Lung (tissue), 17 donors: ENCODE measurements at places on chromosomes 4 and X. TPM values are rescaled to one million over a fixed set of nuclear protein-coding genes. Genes with fewer than 3 reads are reported as not detected.

- H3K36me3 ChIP-seq, result no peaks in the 10 kb centered on the region
- no peaks in the 10 kb centered on the region for H3K27me3 ChIP-seq
- no peak overlapping the region for H3K27ac ChIP-seq
- no peak for DNase-seq
- H3K4me3 ChIP-seq, result no peak overlapping the region
These were observed 2068.9 kb downstream of the PCDH7 start for GRCh38 chr4:32789026-32789608.

DNA sequence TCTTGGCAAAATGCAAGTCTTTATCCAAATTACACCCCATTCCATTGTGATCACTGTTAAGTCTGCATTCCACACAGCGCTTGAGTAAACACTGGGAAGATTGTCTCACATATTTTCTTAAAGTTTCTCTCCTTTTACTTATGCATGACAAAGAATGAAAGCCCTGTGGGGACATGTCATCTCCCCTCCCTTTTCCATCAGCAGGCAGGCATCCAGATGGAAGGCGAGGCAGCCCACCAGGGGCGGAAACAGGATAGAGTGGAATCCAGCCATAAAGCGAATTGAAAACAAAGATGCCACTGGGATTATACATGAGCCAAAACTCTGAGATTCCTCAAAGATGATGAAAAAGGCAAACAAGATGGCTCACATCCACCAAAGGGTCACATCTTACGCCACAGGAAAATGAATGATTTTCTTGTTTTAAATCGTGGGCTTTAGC is 78.2 kb downstream of the AFAP1 start:
- H3K4me3 ChIP-seq, result no peak overlapping the region
- H3K4me1 ChIP-seq, result peaks cover 20% of the 10 kb centered on the region

- no peak overlapping the region for H3K27ac ChIP-seq
- peaks cover 23% of the 10 kb centered on the region for H3K4me1 ChIP-seq
- H3K4me3 ChIP-seq, result no peak overlapping the region
- no peaks in the 10 kb centered on the region for H3K27me3 ChIP-seq
- H3K36me3 ChIP-seq, result no peaks in the 10 kb centered on the region
- peak; percentile 25 for DNase-seq
These were observed 22.5 kb downstream of the RWDD4 start for GRCh38 chr4:183636503-183636902.

DNA sequence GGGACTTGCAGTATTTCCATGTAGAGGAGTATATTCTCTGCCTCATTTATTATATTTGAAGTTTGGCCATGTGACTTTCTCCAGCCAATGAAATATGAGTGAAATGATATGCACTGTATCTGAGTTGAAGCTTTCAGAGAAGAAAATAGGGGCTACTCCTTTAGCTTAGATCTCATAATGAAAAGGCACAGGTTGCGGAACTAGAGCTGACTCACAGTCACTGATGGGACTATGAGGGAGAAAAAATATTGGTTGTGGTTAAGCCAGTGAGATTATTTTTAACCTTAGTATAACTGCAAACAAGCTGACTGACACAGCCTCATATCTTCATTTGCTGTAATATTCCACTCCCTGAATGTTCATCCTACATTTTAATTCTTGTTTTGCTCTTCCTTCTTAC is 1104.3 kb downstream of the RPA4 start:
- no peaks in the 10 kb centered on the region for H3K4me1 ChIP-seq
- DNase-seq, result no peak
- peaks cover 11% of the 10 kb centered on the region for H3K27me3 ChIP-seq

The ATP8A1 gene
- polyA plus RNA-seq, result 13.8 TPM

GRCh38 chr4:83558680-83559079 is 22.8 kb downstream of the GPAT3 start:
- H3K4me1 ChIP-seq, result no peaks in the 10 kb centered on the region
- H3K27ac ChIP-seq, result no peak overlapping the region
- no peaks in the 10 kb centered on the region for H3K36me3 ChIP-seq
- H3K4me3 ChIP-seq, result no peak overlapping the region
- no peak for DNase-seq

- no peaks in the 10 kb centered on the region for H3K36me3 ChIP-seq
- no peak overlapping the region for H3K27ac ChIP-seq
- H3K4me1 ChIP-seq, result no peaks in the 10 kb centered on the region
These were observed 261.7 kb upstream of the FAM241A start for GRCh38 chr4:111883557-111883999.

DNA sequence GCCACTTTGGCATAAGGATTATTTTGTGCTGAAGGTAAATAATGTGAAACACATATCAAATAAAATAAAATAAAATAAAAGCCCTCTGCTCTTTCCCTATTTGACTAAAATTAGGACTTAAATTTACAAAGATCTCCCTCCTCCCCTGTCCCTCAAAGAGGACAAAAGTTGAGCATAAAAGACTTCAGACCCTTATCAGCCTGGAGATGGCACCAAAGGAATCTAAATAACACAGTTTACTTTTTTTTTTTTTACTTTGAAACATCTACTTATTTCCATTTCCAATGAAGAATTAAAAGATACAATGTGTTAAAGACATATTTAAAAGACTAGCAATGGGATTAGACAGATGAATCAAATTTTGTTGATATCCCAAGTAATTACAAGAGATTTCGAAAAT is 89.7 kb downstream of the EPHA5 start:
- H3K4me3 ChIP-seq, result no peak overlapping the region
- H3K27me3 ChIP-seq, result no peaks in the 10 kb centered on the region
- DNase-seq, result no peak

The CD40LG gene
- polyA plus RNA-seq, result 0.54 TPM

DNA sequence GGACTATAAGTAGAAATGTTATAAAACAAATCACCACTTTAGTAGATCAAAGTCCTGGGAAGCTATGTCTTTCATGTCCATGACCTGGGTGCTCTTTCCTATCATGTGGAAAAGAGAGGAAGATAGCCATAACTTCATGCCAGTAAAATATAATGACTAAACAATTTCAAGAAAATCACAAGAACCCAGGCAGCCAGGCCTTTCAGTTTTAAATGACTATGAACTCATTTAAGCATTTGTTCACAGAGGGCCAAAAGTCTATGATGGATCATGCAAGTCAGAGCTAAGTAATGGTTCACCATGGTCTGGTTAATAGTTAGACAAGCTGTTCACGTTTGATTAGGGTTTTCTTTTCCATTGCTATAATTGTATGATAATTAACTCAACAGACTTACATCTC is 155.8 kb downstream of the PPARGC1A start:
- no peak for DNase-seq
- H3K4me1 ChIP-seq, result no peaks in the 10 kb centered on the region
- no peaks in the 10 kb centered on the region for H3K27me3 ChIP-seq
- H3K4me3 ChIP-seq, result no peak overlapping the region
- no peaks in the 10 kb centered on the region for H3K36me3 ChIP-seq
- H3K27ac ChIP-seq, result no peak overlapping the region

The LDOC1 gene
- 9.9 TPM for polyA plus RNA-seq

GRCh38 chr4:146469022-146469421 is 52.7 kb downstream of the SLC10A7 start:
- no peaks in the 10 kb centered on the region for H3K27me3 ChIP-seq
- no peaks in the 10 kb centered on the region for H3K4me1 ChIP-seq
- H3K36me3 ChIP-seq, result peaks cover 3% of the 10 kb centered on the region
- DNase-seq, result no peak
- no peak overlapping the region for H3K27ac ChIP-seq
- H3K4me3 ChIP-seq, result no peak overlapping the region

DNA sequence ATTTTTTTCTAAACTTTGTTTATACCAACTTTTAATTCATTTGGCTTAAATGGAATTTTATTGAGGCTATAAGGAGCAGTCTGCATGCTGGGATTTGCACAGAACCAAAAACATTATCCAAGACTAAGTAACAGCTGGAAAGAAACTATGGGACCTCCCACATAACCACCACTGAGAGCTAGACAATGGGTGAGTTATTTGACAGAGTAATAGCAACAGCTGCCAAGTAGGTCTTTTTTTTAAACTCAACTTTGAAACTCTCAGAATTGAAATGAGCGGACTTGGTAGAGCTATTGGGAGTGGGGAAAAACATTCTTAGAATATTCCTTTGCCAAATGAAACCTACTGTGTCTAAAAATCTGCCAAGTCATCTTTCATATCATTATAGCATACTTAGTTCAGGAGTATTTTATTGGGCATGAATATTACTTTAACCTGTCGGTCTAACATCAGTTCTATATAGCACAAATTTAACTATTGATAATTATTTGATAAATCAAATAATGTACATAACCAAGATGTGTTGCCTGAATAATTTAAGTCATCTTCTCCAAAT is 1428.0 kb downstream of the PCDH7 start:
- H3K4me1 ChIP-seq, result peaks cover 13% of the 10 kb centered on the region
- H3K27me3 ChIP-seq, result no peaks in the 10 kb centered on the region
- no peaks in the 10 kb centered on the region for H3K36me3 ChIP-seq
- H3K27ac ChIP-seq, result no peak overlapping the region
- no peak overlapping the region for H3K4me3 ChIP-seq

The HMX1 gene
- not detected for polyA plus RNA-seq
